ENCODE measurements at places on chromosomes 7 and 10. TPM values are rescaled to one million over a fixed set of nuclear protein-coding genes. Genes with fewer than 3 reads are reported as not detected.

- DNase-seq, result no peak
These were observed 49.4 kb upstream of the CTBP2 start for GRCh38 chr10:125209591-125210355.

- DNase-seq, result no peak
These were observed 377.6 kb upstream of the MYO3A start for GRCh38 chr10:25556457-25556856.

DNA sequence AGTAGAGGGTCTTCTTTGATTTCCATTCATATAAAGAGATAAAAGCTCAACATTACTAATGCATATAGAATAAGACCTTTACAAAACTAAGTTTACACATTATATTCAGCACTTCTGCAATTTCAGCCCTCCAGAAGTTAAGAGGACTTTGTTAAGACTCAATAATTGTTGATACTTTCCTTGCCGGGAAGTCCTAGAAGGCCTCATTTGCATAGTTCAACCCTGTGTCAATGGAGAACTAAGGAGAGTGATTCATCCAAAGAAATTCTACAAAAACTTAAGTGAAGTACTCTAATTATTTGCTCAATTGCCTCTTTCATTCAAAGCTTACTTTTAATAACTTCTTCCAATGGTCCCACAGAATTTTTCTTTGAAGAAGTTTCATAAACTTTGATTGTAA is 1060.3 kb upstream of the CELF2 start:
- no peak for DNase-seq

DNA sequence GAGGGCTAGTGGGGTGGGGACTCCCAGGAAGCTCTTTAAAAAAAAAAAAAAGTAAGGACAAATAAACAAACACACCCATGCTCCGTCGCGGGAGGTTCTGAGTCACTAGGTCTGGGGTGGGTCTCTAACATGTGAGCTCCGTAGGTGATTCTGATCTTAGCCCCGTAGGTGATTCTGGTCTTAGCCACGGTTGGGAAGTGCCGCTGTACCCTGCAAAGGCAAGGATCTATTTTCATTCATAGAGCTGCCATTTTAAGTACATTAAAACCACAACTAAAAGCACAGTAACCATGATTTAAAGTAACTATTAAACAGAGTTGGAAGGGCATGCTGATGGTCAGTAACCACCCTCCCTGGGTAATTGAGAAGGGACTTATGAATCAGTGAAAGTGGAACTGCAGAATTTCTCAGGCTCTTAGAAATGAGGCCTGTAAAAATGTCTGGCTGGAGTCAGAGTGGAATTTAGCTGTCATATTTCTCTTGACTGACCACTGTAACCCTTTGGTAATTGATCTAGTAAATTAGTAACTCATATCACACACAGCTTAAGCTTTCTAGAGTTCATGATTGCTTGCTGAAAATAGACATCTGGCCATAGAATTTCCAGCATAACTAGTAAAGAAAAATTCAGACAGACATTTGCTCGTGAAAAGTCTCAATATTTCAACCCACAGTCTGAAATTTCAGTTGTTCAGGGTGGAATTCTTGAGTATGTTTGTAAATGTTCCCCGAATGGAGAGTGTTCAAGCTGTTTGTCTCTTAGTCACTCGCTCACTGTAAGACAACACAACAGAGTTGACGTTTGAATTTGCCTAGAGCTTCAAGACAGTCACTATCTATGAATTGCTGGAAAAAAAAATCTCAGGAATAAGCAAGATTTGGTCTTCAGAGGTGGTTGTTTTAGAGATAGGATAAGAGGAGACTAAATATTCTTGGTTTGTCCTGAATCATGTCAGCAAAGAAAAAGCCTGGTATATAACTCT is 34.2 kb upstream of the TCF7L2 start:
- DNase-seq, result no peak

GRCh38 chr10:96395931-96396877 is 37.4 kb upstream of the OPALIN start:
- DNase-seq, result peak; percentile 63

- DNase-seq, result no peak
These were observed 31.1 kb downstream of the ENKUR start for GRCh38 chr10:24984906-24985305.

GRCh38 chr7:123727071-123727837 is 21.5 kb downstream of the WASL start:
- no peak for DNase-seq

- DNase-seq, result no peak
These were observed 30.3 kb downstream of the TMEM168 start for GRCh38 chr7:112759905-112760304.

DNA sequence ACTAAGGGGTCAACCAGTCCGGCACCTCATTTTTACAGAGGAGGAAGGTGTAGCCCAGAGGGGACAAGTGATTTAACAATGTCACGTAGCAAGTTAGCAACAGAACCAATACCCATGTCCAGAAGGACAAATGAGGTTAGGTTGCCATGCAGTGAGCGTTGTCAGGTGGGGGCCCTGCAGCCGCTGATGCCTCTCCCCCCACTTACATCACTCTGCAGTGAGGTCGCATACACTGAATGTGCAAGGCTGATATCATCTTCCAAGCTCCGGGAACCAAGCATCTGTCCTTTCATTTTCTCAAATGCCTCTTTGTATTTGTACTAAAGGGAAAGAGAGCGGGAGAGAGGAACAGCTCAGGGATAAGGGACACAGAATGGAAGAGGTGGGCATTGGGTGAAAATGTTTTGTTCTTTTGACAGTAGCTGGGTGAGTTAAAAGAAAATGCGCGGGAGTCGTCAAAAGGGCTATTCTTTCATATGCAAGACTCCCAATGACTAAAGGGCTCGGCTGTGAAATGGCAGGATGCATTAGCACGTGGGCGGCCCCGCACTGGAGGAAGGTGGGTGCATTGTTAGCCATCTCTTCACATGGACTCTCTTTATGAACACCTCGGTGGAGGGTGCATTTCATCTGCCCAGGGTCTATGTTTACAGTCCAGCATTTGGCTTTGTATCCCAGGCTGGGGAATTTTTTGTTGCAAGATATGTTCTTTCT is 49.7 kb downstream of the NRAP start:
- DNase-seq, result no peak

- peak; percentile 73 for DNase-seq
These were observed 21.6 kb downstream of the TAS2R41 start for GRCh38 chr7:143499246-143499645.

DNA sequence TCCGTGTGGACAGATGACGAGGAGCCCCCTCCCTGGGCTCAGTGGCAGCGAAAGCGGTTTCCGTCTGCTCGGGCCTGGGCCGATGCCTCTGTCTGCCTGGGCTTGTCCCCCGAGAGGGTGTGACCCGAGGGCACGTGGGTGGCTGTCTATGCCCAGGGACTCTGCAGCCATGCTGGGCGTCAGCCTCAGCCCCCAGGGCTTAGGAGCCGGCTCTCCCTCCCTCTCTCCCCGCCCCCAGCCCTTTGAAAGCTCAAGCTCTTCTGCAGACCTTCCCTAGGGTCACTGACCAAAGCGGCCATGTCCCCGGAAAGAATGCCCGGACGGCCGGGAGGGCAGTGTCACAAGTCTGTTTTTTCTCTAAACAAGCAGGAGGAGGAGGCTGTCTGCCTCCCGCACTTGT is 7.1 kb downstream of the MICALL2 start:
- DNase-seq, result no peak

GRCh38 chr10:43000651-43001426 is 76.0 kb upstream of the RET start:
- no peak for DNase-seq

- no peak for DNase-seq
These were observed 136.2 kb upstream of the CTBP2 start for GRCh38 chr10:125296598-125296997.

DNA sequence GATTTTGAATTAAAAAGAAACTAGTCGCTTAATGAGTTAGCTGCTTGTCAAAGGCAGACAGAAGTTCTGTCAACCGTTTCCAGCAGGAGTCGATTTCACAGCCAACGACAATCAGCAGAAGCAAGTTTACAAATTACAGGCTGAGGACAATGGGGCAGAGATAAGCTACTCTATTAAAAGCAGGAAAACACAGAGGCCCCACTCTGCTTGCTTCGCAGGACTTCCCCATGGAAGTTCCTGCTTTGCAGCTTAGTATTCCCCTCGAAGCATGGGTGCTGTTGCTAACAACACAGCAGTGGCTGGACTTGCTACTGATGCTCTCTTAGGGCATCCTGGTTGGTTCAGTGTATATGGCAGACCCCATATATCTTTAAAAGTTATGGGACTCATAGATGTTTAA is 50.8 kb upstream of the KLF6 start:
- DNase-seq, result peak; percentile 26

- DNase-seq, result no peak
These were observed 58.9 kb downstream of the SH2D4B start for GRCh38 chr10:80596391-80597257.

- DNase-seq, result peak; percentile 35
These were observed 1.2 kb downstream of the GET4 start for GRCh38 chr7:877312-878232.

- peak; percentile 67 for DNase-seq
These were observed 37.7 kb upstream of the IKZF1 start for GRCh38 chr7:50266635-50267386.

DNA sequence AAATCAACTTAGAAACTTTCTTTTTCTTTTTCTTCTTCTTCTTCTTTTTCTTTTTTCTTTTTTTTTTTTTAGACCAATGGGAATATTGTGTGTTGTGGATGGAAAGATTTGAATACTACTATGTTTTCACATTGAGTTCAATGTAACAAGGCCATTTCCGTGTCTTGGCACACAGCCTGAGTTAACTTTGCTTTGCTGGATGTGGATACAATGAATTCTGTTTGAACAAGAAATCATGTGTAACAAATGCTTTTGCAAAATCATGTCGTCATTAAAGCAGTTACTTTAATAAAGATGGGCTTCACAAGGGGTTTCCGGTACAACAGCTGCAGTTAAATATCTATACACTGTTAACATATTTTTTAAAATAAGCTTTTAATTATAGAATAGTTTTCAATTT is 13.5 kb upstream of the ENTPD1 start:
- peak; percentile 56 for DNase-seq

DNA sequence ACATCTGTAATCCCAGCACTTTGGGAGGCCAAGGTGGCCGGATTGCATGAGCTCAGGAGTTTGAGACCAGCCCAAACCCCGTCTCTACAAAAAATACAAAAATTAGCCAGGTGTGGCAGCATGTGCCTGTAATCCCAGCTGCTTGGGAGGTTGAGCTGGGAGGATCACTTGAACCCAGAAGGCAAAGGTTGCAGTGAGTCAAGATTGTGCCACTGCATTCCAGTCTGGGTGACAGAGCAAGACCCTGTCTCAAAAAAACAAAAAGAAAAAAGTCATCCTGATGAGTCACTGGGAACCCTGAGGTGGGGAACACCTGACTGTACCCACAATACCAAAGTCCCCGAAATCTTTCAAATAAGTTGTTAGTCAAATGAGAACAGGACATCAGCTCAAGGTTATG is 80.0 kb downstream of the NEBL start:
- DNase-seq, result no peak

GRCh38 chr10:67772894-67773511 is 65.0 kb downstream of the DNAJC12 start:
- no peak for DNase-seq

GRCh38 chr7:17444151-17444550 is 145.7 kb downstream of the AHR start:
- DNase-seq, result no peak

- peak; percentile 90 for DNase-seq
These were observed 23.7 kb downstream of the EPHB4 start for GRCh38 chr7:100803398-100804161.

Gene FAM25G
- polyA plus RNA-seq, result not detected

Gene RET
- 0.84 TPM for polyA plus RNA-seq

Gene PTPRE
- 6.9 TPM for polyA plus RNA-seq

Gene TMEM139
- 4.1 TPM for polyA plus RNA-seq

Gene RASA4
- polyA plus RNA-seq, result 9.4 TPM

Gene AMZ1
- polyA plus RNA-seq, result 0.01 TPM

Gene C10orf53
- not detected for polyA plus RNA-seq

Gene NODAL
- polyA plus RNA-seq, result not detected

Gene IDI2
- polyA plus RNA-seq, result not detected

Gene PNLIPRP2
- not detected for polyA plus RNA-seq

Gene LIPM
- not detected for polyA plus RNA-seq

Gene PHKG1
- 8.5 TPM for polyA plus RNA-seq

Gene OR2A5
- polyA plus RNA-seq, result not detected

Gene PHYHIPL
- 0.03 TPM for polyA plus RNA-seq

Gene GIMAP4
- polyA plus RNA-seq, result 32.8 TPM

Gene ATG9B
- 0.38 TPM for polyA plus RNA-seq
